Glutamatergic neuron (in vitro differentiated cells): ENCODE measurements at places on chromosomes 1 and 21. TPM values are rescaled to one million over a fixed set of nuclear protein-coding genes. Genes with fewer than 3 reads are reported as not detected.
A peak's percentile ranks its signal among the peaks of the same experiment; 100 is the strongest.

The AXDND1 gene
- total RNA-seq: not detected

GRCh38 chr1:224205438-224205840 is 22.4 kb downstream of the DEGS1 start:
- H3K27ac ChIP-seq: peak overlapping the region; percentile 91
- no peak for DNase-seq
- H3K36me3 ChIP-seq: no peaks in the 10 kb centered on the region
- H3K4me1 ChIP-seq: peaks cover 16% of the 10 kb centered on the region

- no peak for DNase-seq
- no peak overlapping the region for H3K27ac ChIP-seq
- H3K27me3 ChIP-seq: peaks cover 2% of the 10 kb centered on the region
- peaks cover 8% of the 10 kb centered on the region for H3K4me1 ChIP-seq
- no peak overlapping the region for H3K4me3 ChIP-seq
- no peaks in the 10 kb centered on the region for H3K36me3 ChIP-seq
These were observed 51.5 kb downstream of the SYT14 start for GRCh38 chr1:209989525-209989924.

GRCh38 chr1:191026828-191027227 is 549.2 kb upstream of the BRINP3 start:
- no peaks in the 10 kb centered on the region for H3K36me3 ChIP-seq
- DNase-seq: peak; percentile 38
- no peak overlapping the region for H3K27ac ChIP-seq
- H3K4me1 ChIP-seq: peaks cover 2% of the 10 kb centered on the region

DNA sequence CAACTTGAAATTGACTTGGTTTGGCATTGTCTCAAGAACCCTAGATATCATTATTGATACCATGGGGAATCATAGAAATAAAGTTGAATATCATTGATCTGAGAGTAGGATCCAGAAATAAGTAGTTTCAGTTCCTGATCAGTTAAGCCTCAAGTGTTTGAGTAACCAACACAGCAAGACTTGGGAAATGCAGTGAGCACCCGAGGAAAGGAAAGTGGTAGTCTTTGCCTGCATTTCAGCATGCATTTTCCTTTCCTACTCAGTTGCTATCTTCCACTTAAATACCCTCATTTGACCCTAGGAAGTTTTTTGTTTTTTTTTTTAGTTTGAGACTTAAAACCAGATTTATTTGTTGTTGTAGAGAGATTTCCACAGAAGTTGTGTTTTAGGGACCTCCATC is 18.9 kb downstream of the CLEC20A start:
- no peak for DNase-seq
- no peak overlapping the region for H3K4me3 ChIP-seq
- no peak overlapping the region for H3K27ac ChIP-seq
- no peaks in the 10 kb centered on the region for H3K36me3 ChIP-seq
- H3K27me3 ChIP-seq: no peaks in the 10 kb centered on the region
